ENCODE measurements at places on chromosomes 5 and 9.
A peak's percentile ranks its signal among the peaks of the same experiment; 100 is the strongest.

- DNase-seq: no peak
Measured at GRCh38 chr5:96816411-96816939, 8.7 kb upstream of the ERAP1 start.

DNA sequence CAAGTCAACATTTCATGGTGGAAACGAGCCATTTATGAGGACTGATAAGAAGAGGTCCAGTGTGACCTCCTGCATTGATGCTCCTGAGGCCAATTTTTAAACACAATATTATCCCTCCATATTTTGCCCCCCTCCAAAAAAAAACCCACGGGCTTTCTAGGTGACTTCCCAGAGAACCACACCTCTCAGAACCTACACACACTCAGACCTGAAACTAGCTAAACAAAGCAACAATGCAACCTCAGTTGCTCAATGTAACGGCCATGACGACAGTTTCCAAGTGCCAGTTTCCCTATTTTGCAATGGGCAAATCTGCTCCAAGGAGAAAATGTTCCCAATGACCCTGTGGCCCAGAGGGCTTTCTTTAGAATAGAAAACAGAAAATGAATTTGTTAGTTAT is 3.5 kb downstream of the NRG2 start:
- peak; percentile 11 for DNase-seq

- peak; percentile 13 for DNase-seq
Measured at GRCh38 chr9:79574781-79575180, 3.0 kb downstream of the TLE4 start.

- peak; percentile 31 for DNase-seq
Measured at GRCh38 chr5:119515192-119515591, 62.9 kb downstream of the HSD17B4 start.

DNA sequence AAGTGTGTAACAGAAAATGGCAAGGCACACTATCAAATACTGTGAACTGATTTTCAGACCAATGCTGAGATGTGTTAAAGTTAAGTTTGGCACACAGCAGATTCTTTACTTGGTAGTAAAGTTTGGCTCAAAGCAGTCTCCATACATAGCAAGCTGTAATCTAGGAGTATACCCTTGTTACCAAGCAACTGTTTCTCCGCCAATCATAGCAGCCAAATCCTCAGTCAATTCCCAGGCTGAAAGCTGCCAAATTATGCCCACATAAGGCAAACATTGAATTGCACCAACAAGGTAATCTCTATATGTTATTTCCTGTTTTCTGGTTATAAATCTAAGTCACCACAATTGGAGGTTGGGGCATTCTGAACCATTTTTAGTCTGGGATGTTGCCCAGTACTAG is 345.7 kb downstream of the DEPDC1B start:
- DNase-seq: no peak

DNA sequence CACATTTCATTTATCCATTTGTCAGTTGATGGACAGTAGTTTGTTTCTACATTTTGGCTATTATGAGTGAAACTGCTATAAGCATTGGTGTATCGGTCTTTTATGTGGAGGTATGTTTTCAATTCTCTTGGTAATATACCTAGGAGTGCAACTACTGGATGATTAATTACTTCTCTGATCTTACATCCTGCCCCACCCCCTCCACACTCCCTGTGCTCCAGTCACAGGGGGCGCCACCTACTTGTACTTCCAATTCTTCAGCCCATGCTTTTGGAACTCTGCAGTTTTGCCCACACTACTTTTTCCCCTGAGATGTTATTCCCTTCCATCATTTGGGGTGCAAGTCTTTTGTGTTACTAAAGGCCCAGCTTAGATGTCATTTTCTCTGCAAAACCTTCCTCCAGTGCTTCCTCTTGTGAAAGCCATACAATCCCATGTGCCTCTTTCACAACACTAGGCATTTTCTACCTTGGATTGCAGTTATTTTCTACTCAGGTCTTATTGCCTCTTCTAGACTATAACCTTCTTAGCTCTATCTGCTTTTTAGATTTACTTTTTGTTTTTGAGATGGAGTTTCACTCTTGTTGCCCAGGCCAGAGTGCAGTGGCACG is 42.1 kb downstream of the SEC61B start:
- peak; percentile 40 for DNase-seq

DNA sequence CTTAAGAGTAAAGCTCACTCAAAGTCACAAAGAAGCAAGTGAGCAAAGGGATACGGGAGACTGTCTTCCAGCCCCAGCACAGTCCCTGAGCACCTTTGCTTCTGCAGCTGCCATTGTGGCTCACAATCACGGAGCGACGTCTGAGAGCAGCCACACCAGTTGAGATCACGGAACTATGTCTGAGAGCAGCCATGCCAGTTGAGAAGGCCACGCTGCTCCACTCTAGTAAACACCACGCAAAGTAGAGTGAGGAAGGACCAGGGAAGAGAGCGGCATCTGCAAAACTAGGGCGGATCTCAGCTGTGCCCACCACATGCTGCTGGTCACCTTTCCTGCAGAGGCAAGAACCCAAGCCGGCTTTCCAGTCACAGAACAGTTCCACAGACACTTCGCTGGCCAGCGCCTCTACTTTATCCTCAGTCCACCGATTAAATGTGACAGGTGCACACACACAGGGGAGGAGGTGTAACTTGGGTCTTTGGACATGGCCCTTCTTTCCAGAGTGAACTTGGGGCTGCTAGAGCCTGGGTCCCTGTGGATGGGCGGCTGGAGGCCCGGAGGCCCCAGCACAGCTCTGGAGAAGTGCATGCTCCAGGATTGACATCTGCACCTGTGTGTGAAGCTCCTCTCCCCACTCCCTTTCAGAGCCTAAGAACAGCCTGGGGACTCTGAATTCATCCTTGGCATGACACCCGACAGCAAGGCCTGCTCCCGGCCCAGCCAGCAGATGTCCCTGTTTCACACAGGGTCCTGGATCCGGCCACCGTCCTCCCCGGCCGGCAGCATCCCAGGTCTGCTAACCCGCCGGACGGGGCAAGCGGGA is 324.9 kb upstream of the IRX4 start:
- no peak for DNase-seq

DNA sequence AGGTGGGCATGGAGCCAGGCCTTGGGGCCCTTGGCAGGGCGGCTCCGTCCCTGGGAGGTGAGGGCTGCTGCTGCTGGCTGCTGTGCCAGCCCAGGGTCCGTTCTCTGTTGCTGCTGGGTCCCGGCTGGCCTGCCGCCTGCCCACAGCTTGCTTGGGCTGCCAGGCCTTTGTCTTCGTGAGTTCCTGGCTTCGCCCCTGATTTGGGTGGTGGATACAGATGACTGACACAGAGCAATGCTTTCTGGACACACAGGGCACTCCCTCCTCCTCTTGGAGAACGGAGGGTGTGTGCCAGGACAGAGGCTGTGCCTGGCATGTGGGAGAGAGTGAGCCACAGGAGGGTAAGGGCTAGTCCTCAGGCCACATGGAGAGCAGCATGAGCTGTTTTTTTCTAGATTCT is 166.1 kb downstream of the MACROH2A1 start:
- no peak for DNase-seq

DNA sequence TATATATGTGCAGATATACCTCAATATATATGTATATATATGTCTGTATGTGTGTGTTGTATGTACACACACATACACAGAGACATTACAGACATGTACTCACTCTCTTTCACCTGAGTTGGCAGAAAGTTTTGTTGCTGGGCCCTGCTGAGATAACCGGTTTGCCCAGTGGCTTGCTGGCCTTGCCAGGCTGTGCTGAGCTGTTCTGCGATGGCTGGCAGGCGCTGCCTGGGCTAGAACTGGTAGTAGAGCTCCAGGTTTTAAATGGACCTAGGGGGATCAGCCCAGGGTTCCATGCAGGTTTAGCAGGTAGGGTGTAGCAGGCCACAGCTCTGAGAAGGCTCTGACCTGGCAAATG is 394.3 kb downstream of the GADD45G start:
- DNase-seq: no peak

GRCh38 chr5:123664961-123665360 is 153.0 kb downstream of the CSNK1G3 start:
- no peak for DNase-seq

GRCh38 chr5:77798456-77798855 is 22.3 kb upstream of the TBCA start:
- DNase-seq: no peak

DNA sequence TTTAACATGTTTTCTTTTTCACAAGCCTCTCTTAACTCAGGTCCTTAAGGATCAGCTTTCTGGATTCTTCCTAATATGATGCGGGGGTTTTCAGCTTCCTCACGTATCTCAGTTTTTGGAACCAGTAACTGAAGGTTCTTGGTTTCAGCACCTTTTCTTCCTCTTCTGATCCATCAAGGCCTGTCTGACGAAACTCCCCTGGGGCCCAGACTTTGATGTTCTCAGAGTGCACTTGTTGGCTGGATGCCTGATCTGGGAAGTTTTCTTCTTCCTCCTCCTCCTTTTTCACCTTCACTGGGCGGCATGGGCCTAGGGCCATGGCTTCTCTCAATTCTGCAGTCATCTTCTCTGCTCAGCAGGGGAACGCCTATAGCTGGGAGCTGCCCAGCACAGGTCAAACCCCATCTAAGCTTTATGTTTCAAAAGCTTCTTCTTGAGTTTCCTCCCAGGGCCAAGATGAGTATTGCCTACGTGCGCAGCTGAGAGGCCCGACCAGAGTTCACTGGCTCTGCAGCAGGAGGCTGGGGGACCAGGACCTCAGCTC is 44.8 kb downstream of the GHR start:
- DNase-seq: no peak

GRCh38 chr5:133427121-133427777 is 185.1 kb downstream of the FSTL4 start:
- peak; percentile 9 for DNase-seq

- DNase-seq: no peak
Measured at GRCh38 chr9:79568337-79569101, 3.2 kb upstream of the TLE4 start.

DNA sequence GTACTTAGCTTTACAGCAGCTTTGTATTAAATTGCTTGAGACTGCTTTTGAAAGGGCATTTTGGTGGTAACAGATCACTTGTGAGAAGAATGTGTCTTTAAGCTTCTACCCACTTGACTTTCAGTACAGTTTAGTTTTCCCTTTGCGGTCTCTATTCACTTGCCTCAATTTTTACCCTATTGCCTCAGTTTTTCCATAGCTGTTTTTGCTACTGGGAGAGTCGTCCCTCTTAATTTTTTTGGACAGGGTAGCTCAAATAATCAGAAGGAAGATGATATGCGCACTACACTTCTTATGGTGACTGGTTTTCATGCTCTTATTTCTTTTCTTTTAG is 18.8 kb downstream of the UGCG start:
- DNase-seq: no peak

DNA sequence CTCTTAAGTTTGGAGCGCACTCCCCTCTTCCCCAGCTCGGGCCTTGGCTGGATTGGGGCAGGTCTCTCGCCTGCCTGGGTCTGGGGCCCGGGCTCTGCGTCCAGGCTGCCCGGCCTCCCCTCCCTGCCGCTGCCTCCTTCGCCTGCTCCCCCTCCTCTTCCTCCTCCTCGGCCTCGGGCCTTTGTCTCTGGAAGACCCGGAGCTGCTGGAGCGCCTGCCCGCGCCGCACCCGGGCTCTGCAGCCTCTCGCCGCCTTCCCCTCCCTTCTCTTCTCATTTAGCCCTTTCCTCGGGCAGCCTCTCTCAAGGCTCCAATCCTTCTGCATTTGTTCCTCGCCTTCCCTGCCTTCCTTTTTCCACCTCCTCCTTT is 218.5 kb downstream of the C9orf50 start:
- no peak for DNase-seq

DNA sequence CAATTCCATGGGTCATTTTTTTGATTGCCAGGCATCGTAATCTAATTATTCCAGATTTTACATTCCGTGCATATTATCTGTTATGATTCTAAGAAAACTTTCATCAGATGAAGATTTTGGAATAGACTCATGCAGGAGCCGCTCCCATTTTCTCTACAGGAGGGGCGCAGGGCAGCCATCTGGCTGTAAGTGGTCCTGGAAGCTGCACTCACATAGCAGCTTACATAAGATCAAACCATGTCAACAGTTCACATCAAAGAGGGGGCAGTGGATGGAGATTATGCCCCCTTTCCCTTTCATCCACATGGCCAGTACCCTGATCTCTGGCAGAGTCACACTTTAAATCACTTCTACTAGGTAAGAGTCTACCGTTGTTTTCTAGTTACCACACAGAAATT is 73.3 kb upstream of the PCA3 start:
- no peak for DNase-seq

DNA sequence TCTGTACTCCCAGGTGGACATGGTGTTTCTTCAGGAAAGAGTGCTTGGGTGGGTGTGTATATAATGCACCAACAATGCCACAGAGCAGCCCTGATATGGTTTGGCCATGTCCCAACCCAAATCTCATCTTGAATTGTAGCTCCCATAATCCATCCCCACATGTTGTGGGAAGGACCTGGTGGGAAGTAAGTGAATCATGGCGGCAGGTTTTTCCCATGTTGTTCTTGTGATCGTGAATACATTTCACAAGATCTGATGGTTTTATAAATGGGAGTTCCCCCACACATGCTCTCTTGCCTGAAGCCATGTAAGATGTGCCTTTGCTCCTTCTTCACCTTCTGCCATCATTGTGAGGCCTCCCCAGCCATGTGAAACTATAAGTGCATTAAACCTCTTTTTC is 158.5 kb downstream of the NR3C1 start:
- no peak for DNase-seq

GRCh38 chr5:15009420-15009819 is 137.8 kb upstream of the ANKH start:
- peak; percentile 82 for DNase-seq

DNA sequence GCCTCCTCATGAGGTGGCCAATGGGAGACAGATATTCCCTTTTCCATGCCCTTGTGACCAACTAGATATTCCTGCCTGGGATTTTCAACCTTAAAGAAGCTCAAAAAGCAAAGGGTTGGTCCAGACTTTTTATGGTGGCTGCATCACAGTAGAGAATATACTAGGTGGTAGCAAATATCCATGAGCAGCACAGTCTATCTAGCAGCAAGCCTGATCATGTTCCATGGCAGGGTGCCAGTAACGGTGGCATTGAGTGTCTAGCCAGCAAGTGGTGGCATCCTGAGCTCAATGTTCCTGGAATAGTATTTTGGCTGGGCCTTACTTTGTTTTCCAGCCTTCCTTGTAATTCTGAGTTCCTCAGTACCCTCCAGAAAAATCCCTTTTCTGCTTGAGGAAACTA is 25.8 kb downstream of the CDC25C start:
- no peak for DNase-seq

- peak; percentile 66 for DNase-seq
Measured at GRCh38 chr5:72268753-72269410, 51.2 kb downstream of the MRPS27 start.

- DNase-seq: no peak
Measured at GRCh38 chr5:67142816-67143215, 53.8 kb downstream of the CD180 start.
